Suppressor macrophage treated with lipopolysaccharide for 1 hour (primary cell): ENCODE measurements at places on chromosomes 1 and 21.

GRCh38 chr1:53683986-53684740, 54.8 kb downstream of the GLIS1 start:
- no peak for DNase-seq

- DNase-seq, result no peak
Observed at GRCh38 chr21:38181096-38181495, 75.7 kb upstream of the KCNJ15 start.

- DNase-seq, result no peak
Observed at GRCh38 chr1:164846731-164847691, 288.0 kb downstream of the PBX1 start.

DNA sequence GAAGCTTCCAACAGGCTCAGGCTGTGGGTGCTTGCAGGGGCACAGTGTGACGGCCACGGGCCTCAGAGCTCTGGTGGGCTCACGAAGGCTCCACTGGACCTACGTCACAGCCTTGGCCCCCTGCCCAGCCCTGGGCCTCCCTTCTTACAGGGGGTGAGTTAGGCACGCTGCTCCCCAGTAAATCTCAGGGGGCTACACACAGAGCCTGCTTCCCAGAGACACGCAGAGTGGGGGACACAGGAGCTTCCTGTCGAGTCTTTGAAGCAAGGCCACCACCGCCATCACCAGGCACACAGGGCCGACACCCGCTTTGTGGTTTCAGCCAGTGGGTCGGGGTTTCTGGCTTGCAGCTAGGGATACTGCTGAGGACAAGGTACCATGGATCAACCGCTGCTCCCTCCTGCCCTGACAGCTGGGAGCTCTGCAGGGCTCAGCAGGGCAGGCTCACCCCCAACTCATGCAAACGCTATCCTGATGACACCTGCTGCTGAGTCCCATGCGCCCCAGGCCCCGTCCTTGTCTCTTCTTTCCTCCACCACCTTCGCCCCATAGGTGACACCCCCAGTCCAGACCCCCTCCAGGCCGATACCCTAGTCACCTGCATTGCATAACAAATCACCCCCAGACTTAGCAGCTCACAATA, 5.5 kb upstream of the CFAP410 start:
- no peak for DNase-seq
